ENCODE measurements at places on chromosomes 3 and 15.

- no peak for DNase-seq
Observed at GRCh38 chr3:195015021-195015420, 255.9 kb downstream of the XXYLT1 start.

DNA sequence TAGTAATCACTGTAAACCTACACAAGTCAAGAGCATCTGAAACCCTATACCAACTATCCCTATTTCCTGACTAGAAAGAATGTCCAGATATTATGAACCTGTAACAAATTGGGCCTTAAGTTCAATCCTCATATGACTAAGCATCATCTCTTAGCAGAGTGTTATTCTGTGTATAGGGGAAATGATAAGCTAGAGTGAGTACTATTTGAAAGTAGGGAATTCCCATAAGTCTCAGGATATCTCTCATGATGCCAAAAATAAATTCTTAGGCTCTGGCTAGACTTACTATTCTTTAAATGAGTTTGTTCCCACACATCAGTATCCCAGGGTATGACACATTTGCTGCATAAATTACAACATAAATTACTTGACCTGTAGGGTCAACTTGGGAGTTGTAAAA, 15.3 kb downstream of the MRPL47 start:
- no peak for DNase-seq

DNA sequence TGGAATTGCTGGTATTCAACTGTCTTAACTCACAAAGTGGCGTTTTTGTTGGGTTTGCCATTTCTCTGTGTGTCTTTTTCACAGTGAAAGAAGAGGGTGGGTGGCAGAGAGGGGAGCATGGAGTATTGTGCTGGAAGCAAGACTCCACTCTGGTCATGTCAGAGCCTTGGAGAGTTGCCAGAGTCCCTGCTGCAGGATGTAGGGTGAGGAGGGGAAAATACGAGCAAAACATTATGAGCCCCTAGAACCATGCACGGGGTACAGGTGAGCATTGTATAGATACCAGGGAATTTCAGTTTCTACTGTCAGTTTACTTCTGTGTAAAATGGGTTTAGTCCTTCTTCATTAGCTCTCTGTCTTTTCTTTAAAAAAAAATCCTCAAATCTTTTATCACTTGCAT, 249.9 kb downstream of the CACNA2D3 start:
- no peak for DNase-seq

DNA sequence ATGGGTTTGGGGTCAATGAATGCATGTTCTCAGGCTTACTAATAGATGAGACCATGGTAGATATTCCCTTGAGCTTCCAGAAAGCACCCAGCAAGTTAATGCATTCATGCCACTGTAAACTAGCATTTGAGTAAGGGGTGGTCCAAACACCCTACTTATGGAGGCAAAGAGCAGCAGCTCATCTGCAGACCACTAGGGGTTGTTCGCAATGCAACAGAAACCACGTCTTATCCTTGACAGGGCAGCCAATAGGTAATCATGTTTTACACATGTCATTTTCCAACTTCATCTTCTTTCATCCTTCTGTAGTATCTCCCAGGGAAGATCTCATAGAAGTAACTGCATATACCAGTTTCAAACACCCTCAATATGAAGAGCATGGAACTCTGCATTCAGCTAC, 330.2 kb downstream of the RORA start:
- DNase-seq: no peak

DNA sequence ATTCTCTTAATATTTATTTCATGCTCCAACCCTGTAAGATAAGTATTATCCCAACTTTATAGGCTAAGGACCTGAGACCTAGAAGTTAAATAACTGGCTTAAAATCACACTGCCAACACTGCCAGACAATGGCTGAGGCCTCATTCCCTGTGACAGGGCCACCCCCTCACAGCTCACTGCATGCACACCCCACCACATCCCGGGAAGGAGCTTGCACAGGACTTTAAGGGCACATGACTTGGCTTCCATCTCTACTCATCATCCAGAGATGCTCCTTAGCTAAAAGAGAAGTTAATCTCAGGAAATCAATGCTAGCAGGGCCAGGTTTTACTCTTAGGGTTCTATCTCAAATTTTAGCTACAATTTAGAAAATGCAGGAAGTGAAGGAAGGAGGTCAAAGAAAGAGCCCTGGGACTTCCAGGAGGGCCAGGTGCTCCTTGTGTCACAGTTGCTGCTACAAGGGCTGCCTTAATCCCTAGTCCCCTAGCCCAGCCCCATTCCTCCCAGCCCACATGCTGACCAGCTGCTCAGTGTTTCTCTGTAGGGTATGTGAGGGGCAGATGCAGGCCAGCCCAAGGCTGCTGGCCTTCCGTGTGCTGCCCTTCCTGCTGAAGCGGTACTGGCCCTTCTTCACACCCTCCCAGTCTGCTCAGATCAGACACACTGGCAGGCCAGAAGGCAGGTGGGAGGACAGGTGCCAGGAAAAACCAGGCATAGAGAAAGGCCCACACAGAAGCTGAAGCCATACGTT, 53.5 kb downstream of the WWTR1 start:
- DNase-seq: no peak

DNA sequence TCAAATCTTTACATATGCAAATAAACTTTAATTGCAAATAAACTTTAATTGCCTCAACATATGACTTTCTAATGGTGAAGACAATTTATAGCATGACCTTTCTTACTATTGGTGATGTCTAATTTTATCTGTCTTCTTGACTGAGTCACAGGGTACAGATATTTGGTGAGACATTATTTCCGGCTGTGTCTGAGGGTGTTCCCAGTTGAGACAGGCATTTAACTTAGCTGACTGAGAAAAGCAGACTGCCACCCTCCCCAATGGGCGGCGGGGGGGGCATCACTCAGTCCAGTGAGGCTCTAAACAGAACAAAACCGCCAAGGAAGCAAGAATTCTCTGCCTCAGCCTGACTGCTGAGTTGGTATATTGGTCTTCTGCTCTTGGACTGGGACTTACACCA, 160.0 kb downstream of the TBL1XR1 start:
- DNase-seq: no peak

- DNase-seq: no peak
Observed at GRCh38 chr15:25695875-25696760, 167.0 kb downstream of the ATP10A start.

- peak; percentile 65 for DNase-seq
Observed at GRCh38 chr3:56800130-56800831, 1.5 kb downstream of the ARHGEF3 start.

All from T-helper 22 cell (primary cell).